ENCODE measurements at places on chromosomes 12 and 14. TPM values are rescaled to one million over a fixed set of nuclear protein-coding genes. Genes with fewer than 3 reads are reported as not detected.

The TBX5 gene
- total RNA-seq: not detected

The ACOT6 gene
- not detected for total RNA-seq

The AMN gene
- total RNA-seq: 2.3 TPM

The FBXW8 gene
- 8.6 TPM for total RNA-seq

The GRIP1 gene
- 2.4 TPM for total RNA-seq

The RHOJ gene
- total RNA-seq: not detected

The KRT73 gene
- total RNA-seq: 0.40 TPM

The IRAK3 gene
- 2.4 TPM for total RNA-seq

The SNAPC1 gene
- 3.3 TPM for total RNA-seq

The ANKRD9 gene
- total RNA-seq: 17.6 TPM

The KRT3 gene
- total RNA-seq: not detected

The PTPRO gene
- 1.1 TPM for total RNA-seq

The NOP9 gene
- total RNA-seq: 27.7 TPM

The FBLN5 gene
- total RNA-seq: 3.7 TPM

The NRIP2 gene
- not detected for total RNA-seq

The SDSL gene
- 0.42 TPM for total RNA-seq

The CNPY2 gene
- total RNA-seq: 53.4 TPM

The NPC2 gene
- 39.0 TPM for total RNA-seq

The CLEC7A gene
- 8.2 TPM for total RNA-seq

The INSM2 gene
- not detected for total RNA-seq

The KRT85 gene
- not detected for total RNA-seq

The TC2N gene
- 214 TPM for total RNA-seq

The ACRBP gene
- 3.4 TPM for total RNA-seq

The OR6C2 gene
- not detected for total RNA-seq

The SEL1L gene
- total RNA-seq: 44.2 TPM

The GARIN6 gene
- total RNA-seq: not detected

The DLGAP5 gene
- total RNA-seq: not detected

The GPR137C gene
- total RNA-seq: 0.70 TPM

The COQ5 gene
- total RNA-seq: 11.7 TPM

The DDIT3 gene
- 145 TPM for total RNA-seq

The PLXNC1 gene
- total RNA-seq: 30.6 TPM

The RPL10L gene
- total RNA-seq: not detected

The GYS2 gene
- not detected for total RNA-seq

The WNT1 gene
- 2.2 TPM for total RNA-seq

The KCNH3 gene
- total RNA-seq: 2.7 TPM

The PTPN21 gene
- total RNA-seq: not detected

The NUAK1 gene
- total RNA-seq: not detected

The MORN3 gene
- total RNA-seq: 9.5 TPM

The KRT6A gene
- not detected for total RNA-seq

The ZDHHC22 gene
- not detected for total RNA-seq

The LYSET gene
- total RNA-seq: 6.3 TPM

The PAH gene
- total RNA-seq: 0.15 TPM

The CAPZA3 gene
- total RNA-seq: not detected

The DBX2 gene
- not detected for total RNA-seq

The KRT6B gene
- not detected for total RNA-seq

The PAPLN gene
- not detected for total RNA-seq

The EEA1 gene
- 16.1 TPM for total RNA-seq

The ZNF385A gene
- 5.7 TPM for total RNA-seq

The EGLN3 gene
- 16.9 TPM for total RNA-seq

The ABHD12B gene
- not detected for total RNA-seq

The NAA30 gene
- 19.6 TPM for total RNA-seq

The HSPB8 gene
- not detected for total RNA-seq

The SYCP3 gene
- 0.47 TPM for total RNA-seq

The SLC38A1 gene
- total RNA-seq: 265 TPM

The INHBC gene
- total RNA-seq: not detected

The RTL1 gene
- not detected for total RNA-seq

The EPYC gene
- total RNA-seq: not detected

The PRDM4 gene
- 39.7 TPM for total RNA-seq

The TOMM20L gene
- not detected for total RNA-seq

Measured in T-helper 17 cell (primary cell).